GM23338 (cell line): ENCODE measurements at places on chromosomes 16 and 17. TPM values are rescaled to one million over a fixed set of nuclear protein-coding genes. Genes with fewer than 3 reads are reported as not detected.

The TERB1 gene
- polyA plus RNA-seq, result not detected in 2 replicates

The MMP25 gene
- polyA plus RNA-seq, result 6.1 and 7.7 TPM in 2 replicates

The ANKRD13B gene
- polyA plus RNA-seq, result 8.2 and 9.6 TPM in 2 replicates

The HOXB4 gene
- polyA plus RNA-seq, result not detected in 2 replicates
